ENCODE measurements at places on chromosomes 2 and 18.

GRCh38 chr18:57640236-57640635 is 18.6 kb upstream of the NARS1 start:
- no peak for DNase-seq

GRCh38 chr2:189091253-189091652 is 88.3 kb downstream of the COL5A2 start:
- no peak for DNase-seq

- no peak for DNase-seq
These were observed 9.9 kb upstream of the EDAR start for GRCh38 chr2:108998911-108999310.

GRCh38 chr2:18829251-18829902 is 240.0 kb upstream of the NT5C1B start:
- DNase-seq = no peak

DNA sequence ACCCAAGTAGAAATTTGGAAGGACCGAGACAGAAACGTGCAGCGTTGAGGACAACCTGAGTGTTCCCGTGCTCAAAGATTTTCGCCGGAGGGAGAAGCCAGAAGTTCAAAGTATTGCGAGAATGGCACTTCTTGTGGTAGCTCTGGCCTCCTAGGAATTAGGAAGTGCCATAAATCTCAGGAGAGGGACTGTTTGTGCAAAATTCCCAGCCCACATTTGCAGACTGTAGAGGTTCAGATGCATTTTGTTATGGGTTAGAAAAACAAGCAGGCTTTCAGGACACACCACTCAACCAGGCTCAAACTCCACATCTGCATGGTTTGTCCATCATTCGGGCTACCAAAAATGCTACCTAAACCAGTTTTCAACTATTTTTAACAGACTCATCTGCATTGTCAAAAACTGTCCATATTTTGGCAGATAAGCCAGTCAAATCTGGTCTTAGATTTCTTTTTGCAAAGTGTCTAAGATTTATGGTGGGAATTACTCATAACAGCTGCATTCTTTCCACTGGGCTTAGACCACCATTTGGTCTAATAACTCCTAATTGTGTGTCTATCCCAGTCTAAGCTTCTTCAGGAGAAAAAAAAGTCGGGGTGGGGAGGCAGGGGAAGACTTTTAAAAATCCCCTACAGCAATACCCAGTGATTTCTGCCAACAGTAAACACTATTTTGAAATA is 422.9 kb downstream of the ARHGAP15 start:
- DNase-seq = no peak

DNA sequence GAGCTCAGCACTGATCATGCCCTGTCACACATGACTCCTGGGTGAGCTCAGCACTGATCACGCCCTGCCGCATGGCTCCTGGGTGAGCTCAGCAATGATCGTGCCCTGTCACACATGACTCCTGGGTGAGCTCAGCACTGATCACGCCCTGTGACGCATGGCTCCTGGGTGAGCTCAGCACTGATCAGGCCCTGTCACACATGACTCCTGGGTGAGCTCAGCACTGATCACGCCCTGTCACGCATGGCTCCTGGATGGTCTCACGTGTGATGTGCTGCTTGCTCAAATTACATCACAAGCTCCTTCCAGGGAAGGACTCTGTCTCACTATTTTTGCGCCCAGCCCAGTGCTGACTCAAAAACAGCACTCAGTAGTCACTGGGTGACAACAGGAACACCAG is 258.0 kb downstream of the HDAC4 start:
- DNase-seq = no peak

DNA sequence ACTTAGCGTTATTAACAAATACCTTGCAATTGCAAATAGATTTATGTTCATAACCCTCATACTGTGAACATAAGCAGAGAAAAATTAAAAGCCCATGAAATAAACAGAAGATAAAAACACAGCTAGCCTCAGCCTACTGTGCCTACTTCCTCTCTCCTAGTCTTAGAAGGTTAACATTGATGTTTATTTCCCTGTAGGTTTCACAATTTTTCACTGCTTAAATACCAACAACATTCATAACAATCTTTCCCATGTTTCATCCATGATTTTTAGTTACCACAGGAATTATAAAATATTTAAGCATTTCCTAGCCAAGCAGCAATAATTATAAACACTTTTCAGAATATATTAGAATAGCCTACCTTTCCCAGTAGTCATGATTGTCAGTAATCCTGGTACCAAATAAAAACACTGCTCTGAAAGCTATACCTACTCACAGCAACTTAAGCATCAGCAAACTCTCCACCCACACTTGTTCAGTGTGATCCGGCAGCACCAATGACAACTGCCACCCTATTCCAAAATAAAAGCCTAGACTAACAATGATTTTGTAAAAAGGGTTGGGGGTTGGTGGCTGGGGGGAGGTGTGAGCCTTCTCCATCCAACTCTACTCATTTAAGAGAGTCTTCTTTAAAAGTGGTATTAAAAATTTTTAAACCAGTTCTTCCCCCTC is 40.6 kb upstream of the RNU4ATAC start:
- DNase-seq = no peak

DNA sequence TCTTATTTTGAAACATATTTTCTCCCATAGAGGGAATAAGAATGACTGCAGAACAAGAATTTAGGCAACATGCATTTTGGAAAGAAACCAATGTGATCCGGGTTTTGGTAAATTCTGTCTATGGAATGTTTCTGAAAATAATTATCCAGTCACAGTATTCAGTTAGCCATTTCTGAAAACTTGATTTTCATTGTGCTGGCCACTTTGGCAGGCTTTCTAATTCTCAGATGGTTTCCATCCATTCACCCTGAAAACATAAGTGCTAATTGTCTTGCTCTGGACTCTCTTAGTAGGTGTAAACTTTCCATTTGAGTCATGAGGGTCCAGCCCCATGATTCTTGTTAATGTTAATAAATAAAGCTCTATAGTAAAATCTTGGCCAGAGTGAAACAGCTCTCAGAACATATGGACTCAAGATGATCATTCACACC is 176.5 kb downstream of the RBM43 start:
- no peak for DNase-seq

GRCh38 chr2:98867539-98868309 is 68.3 kb downstream of the CRACDL start:
- no peak for DNase-seq

DNA sequence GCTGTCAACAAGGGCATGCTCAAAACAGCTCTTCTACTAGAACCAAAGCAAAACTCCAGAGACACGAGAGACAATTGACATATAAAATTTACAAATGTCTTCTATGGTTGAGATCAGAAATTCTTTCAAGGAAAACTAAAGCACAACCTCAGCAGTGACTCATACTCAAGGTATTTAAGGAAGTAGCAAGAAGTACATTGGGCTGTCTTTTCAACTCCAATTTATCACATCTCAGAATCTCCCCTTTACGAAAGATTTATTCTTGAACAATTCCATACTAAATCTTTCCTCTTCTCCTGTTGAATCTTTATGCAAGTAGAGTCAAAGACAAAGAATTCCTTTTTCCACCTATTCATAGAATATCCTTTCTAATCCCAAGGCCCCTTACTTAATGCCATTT is 324.0 kb downstream of the IRS1 start:
- no peak for DNase-seq

DNA sequence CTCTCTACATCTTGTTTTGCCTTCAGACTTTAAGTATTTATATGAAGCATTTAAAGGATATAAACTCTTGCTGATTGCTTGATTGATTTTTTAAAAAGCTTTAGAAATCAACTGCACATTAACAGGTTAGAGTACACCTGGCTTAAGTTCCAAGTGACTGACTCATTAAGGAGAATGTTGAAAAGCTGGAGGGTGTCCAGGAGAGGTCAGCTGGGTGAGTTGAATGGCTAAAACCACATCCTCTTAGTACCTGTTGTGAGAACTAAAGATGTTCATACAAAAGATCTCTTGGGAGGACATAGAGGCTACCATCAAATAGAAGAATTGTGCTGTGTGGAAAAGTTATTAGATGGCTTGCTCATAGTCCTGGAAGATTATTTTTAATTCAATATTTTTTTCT is 206.8 kb downstream of the TXNL1 start:
- no peak for DNase-seq

- DNase-seq = no peak
These were observed 210.3 kb upstream of the GCFC2 start for GRCh38 chr2:75920859-75921551.

DNA sequence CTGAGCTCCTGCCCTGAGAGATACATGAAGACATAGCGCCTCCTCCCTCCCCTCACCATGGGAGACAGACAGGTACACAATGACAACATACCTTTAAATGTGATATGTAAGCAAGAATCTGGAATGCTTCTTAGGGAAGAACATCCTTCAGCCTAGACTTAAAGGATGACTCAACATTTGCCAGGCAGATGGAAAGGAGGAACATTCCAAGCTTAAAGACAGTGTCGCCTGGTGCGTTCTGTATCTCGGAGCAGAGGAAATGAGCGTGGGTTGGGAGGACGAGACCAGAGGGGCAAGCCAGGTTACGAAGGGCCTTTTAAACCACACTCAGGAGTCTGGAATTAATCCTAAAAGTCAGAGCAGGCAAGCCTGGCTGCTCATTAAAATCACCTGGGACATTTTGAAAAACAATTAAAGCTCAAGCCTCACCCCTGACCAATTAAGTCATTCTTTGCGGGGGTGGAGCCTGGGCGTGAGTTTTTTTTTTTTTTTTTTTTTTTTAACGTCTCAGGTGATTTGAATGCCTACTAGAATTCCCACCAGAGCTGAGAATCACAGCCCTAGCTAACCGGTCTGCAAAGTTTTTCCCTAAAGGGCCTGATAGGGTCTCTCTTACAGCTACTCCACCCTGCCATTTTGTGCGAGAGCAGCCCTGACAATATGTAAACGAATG is 131.2 kb upstream of the SEC11C start:
- no peak for DNase-seq

All from cortex of kidney (tissue), 1 donor.